ENCODE measurements at places on chromosomes 12 and 14.
A peak's percentile ranks its signal among the peaks of the same experiment; 100 is the strongest.

DNA sequence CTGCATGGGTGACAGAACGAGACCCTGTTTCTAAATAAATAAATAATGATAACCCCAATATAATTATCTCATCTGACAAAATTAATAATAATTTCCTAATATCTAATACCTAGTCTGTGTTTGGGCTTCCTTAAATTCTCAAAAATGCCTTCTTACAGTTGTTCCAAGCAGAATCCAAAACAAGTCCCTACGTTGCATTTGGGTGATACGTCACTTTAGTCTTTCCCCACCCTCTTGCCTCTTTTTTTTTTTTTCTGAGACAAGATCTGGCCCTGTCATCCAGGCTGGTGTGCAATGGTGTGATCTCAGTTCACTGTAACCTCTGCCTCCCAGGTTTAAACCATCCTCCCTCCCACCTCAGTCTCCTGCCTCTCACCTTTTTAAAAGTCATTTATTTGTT is 26.7 kb downstream of the VEZT start:
- DNase-seq = no peak

DNA sequence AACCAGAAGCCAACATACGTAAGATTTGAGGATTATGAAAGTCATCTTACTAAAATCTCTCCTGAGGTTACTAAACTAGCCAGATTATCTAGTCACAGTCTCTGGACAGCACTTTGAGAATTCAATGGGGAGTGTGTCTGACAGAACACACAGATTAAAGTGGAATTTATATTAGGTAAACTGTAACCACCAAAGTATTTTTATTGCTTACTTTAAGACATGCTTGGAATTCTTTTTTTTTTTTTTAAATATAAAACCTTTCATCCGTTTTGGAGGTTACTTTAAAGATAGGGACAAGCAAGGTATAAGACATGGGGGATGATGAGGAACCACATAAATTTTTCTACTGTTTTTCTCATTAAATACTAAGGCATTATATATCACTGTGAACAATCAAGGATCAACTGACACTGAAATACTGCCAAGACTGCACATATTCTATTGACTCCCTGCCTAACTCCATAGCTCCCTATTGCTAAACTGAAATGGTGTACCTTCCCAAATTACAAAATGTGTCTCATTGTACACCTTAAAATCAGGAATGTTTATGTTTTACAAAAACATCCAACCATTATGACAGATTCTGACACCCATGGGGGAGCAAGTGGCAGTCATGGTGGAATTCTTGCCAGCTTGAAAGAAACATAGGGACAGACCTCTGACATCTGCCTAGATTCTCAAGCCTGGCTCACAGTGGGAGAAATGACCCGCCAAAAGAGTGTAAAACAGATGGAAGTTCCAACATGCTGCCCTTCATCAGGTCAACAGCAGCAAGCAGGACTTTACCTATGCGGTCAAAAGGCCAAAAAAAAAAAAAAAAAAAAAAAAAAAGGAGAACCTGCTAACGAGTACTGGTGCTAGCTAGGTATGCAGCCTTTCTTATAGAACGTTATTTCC is 239.3 kb downstream of the MED13L start:
- peak; percentile 11 for DNase-seq

DNA sequence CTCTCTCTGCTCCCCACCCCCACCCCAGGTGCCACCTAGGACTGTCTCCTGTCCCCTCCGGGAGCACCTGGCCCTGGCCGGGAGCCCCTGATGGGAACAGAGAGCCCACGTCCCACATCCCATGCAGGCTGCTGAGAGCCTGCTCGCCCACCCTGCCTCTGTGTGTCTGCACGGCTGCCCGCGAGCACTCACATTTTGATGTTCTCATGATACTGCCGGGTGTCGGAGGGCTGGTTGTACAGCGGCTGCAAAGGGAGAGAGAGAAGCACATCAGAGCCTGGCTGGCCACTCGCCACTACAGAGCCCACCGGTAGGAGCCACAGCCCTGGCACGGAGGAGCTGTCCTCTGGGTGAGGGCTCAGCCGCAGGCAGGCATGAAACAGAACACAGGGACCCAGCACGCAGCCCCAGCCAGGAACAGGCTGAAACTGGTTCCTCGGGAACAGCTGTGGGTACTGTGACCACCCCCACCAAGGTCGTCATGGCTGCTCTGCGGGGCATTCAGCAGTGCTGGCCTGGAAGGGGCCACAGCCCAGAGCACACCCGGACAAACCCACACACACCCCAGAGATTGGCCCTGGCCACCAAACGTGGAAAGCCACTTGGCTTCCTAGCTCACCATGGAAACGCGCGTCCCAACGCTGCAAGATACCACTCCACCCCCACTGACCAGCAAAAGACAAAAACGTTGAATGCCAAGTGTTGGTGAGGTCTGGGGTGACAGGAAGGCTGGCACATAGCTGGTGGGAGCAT is 117.6 kb downstream of the NCOR2 start:
- DNase-seq = no peak

- peak; percentile 73 for DNase-seq
Observed at GRCh38 chr12:88600272-88600671, 20.0 kb upstream of the KITLG start.

GRCh38 chr14:99757331-99758070 is 35.7 kb upstream of the EML1 start:
- peak; percentile 85 for DNase-seq
